ENCODE measurements at places on chromosomes 1 and 21. TPM values are rescaled to one million over a fixed set of nuclear protein-coding genes. Genes with fewer than 3 reads are reported as not detected.

Gene TMIGD3
- not detected for total RNA-seq

Gene TFF3
- not detected for total RNA-seq

Gene TGFBR3
- 0.17 TPM for total RNA-seq

Gene AMY2A
- not detected for total RNA-seq

Gene OLFML2B
- total RNA-seq: 22.7 TPM

Gene OR10T2
- not detected for total RNA-seq

Gene KAZN
- total RNA-seq: 7.0 TPM

Gene SEMA6C
- not detected for total RNA-seq

Gene LRRC71
- total RNA-seq: not detected

Gene SLC2A5
- total RNA-seq: not detected

Gene LORICRIN
- not detected for total RNA-seq

Measured in Caki2 (cell line).